ENCODE measurements at places on chromosomes 3 and 15.

DNA sequence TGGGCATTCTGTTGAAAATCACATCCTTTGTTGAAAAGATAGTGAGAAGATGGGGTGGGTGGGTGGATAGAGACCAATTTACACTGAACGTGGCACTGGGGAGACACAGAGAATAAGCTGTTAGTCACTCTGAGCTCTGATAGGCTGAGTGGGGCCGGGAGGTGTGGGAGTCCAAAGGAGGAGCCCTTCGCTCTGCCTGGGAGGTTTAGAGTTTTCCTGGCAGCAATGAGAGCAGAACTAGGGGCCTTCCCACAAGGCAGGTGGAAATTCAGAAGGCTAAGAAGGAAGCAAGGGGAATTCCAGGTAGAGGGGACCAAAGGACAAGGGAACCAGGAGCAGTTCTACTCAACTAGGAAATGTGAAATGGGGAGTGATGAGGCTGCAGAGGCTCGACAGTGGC lies 272.7 kb downstream of the RPLP1 start:
- no peak for DNase-seq

DNA sequence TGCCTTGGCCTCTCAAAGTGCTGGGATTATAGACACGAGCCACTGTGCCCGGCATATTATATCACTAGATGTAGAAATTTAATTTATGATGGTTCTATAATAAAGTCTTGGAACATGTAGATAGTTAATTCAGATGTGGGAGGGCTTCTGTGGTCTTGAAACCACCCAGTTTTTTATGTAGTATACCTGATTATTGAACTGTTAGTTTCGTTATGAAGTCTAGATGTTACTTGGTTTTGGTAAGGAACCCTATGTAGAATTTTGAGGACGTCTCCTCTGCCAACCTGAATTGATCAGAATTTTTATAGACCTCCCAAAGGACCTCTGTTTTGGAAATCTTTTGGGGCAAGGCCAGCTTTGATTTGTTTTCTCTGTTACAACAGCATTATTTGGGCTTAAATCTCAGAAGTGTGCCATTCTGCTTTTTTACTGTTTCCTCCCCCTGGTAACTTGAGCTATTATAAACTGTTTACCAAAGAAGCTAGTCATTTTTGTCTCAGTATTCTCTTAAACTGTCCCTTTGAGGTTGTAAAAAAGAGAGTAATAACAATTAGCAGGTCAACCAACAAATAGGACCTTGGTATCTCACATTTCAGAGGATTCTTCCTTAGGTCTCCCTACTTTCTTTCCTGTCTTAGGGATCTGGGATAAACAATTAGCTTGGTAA lies 20.8 kb downstream of the AKAP13 start:
- no peak for DNase-seq

DNA sequence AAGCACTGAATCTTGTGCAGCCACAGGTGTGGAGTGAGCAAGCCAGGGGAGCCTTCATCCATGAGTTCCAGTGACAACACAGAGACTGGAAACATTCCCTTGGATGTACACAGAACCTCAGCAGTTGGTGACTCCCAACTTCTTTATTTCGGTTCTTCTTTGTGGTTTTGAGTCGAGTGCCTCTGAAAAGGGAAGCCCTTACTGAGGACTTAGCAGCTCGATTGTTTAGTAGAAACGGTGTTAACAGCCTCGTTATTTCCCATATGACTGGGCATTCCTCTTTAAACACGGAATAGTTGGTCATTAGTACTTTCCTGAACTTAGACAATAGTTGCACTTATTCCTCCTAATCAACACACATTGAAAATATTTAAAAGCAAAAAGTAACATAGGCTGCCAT lies 7.7 kb downstream of the SLCO3A1 start:
- DNase-seq = no peak

GRCh38 chr3:114147251-114147650 lies 31.6 kb downstream of the DRD3 start:
- no peak for DNase-seq

Data from AG20443 (cell line).